ENCODE measurements at places on chromosomes 5 and 9.

- DNase-seq, result no peak
Measured at GRCh38 chr9:91065231-91066041, 263.8 kb downstream of the SYK start.

GRCh38 chr5:1937590-1937989 lies 54.9 kb upstream of the IRX4 start:
- DNase-seq, result no peak

DNA sequence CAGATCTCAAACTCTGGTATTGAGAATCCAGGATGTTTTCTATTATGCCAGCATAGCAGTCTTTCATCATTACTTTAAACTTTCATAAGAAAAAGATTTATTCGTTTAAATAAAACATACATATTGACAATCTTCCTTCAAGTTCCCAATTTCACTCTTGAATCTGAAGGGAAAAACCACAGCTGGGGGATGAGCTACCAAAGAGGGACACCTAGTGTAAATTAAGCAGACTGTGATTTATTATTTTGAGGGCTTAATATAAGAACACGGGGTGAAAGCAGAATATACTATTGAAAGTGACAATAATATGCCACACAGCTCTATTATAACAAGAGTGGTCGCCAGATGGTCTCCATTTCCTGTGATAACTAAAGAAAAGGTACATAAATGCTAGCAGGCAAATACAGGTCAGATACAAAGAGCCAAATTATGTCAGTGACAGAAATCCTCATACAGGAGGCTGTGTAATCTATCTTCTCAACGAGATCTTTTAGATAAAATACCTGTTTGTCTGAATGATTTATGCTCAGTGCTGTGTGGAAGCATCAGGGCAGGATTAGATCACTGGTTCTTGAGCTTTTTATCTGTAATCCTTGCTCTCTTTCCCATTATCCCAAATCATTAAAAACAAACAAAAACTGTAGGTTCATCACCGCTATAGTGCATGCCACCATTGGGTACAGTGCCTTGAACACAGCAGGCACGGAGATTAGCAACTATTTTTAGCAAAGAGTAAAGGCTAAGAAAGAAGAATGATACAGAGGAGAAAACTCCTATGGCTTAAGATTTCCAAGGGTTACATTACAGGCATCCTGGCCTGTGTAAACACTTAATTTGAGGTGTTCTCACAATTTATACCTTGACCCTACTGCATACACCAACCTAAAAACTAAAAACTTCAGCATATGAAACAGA lies 116.6 kb downstream of the DROSHA start:
- DNase-seq, result no peak

DNA sequence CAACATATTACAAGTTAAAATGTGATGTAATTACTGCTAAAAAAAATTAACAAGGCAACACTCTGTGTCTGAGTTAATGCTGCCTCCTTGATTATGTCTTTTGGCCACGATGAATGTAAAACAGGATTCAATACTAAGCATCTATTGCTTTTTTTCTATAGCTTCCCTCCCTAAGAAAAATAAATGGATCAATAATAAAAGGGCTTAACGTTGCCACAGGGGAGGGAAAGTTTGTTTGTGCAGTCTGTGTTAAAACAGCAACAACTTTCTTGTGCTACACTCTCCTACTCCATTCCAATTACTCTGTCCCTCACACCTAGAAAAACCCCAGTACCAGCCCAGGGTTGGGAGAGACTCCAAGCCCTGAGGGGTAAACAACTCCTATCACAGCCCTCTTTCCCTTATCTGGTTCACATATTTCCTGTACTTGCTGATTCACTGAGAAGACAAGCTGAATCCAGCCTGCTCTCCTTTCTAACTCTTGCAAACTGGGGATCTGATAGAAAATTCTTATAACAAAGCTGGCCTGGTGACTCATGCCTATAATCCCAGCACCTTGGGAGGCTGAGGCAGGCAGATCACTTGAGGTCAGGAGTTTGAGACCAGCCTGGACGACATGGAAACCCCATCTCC lies 44.8 kb downstream of the PTPN3 start:
- DNase-seq, result no peak

DNA sequence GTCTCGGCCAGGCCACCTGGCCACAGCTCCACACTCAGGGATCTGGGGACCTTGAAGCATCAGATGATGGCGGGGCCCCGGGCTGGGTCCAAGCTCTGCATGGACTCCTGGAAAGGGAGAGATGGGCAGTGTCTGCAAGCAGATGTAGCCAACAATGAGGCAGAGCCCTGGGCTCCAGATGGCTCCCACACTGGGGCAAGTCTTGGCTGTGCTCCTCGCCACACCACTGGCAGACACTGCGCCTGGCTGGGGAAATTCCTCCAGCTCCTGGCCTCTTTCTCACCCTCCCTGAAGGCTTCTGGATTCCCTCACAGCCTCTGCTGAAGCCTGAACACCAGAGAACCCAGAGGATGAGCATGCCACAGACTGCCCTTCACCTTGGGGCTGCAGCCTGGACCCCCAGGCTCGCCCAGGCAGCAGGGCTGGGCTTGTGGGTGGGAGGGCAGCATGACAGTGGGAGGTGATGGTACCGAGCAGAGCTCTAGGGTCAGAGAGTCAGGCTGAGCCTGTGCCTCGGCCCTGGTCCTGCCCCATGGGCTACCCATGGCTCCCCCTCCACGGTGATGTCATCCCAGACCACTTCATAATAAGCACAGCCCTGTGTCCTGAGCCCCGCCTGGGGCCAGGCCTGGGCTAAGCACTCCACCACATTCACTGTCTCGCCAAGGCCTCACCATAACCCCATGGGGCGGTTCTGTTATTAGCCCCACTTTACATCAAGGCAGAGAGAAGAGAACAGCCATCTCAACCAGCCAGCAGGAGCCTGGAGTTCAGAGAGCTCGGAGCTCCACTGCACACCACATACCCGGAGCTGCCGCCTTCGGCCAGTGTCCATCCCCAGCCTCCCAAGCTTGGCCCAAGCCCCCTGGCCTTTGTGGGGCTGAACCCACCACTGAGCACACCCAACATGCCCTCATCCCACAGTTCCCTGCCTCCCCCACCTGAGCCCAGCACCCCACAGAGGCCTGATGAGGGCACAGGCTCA lies 62.2 kb upstream of the ADAMTS2 start:
- DNase-seq, result no peak

DNA sequence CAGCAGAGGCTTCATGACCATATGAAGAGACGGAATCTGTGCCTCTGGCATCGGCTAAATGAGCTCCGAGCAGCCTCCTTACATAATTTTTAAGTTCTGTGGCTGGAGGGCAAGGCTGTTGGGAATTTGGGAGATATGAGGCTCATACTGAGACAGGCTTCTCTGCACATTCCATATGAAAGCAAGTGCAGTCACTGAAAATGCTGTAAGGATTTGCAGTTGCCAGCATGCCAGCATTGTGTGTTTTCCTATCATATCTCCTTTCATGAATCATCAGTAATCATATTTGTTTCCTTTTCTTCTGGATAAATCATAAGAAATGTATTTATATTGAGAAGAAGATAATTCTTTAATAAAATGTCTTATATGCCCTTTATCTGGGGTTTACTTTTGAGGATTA lies 775.4 kb downstream of the SEMA5A start:
- no peak for DNase-seq

- DNase-seq, result no peak
Measured at GRCh38 chr5:142308358-142308757, 16.5 kb downstream of the SPRY4 start.

DNA sequence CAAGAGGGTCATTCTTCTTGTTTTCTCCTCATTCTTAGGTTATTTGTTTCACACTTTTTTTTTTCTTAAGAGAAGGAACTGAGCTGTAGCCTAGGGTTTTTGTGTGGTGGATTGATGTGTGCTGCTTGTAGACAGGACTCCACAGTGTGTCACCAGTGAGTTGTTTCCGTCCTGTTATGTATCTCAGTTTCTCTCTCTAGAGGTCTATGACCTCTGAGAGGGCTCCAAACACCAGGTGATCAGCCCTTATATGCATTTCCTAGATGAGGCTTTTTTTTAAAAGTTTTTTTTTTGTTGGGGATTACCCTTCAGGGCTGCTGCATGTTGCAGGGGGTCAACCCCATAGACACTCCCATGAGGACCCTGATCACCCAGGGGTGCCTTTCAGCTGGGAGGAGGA lies 124.2 kb upstream of the MAST4 start:
- no peak for DNase-seq

DNA sequence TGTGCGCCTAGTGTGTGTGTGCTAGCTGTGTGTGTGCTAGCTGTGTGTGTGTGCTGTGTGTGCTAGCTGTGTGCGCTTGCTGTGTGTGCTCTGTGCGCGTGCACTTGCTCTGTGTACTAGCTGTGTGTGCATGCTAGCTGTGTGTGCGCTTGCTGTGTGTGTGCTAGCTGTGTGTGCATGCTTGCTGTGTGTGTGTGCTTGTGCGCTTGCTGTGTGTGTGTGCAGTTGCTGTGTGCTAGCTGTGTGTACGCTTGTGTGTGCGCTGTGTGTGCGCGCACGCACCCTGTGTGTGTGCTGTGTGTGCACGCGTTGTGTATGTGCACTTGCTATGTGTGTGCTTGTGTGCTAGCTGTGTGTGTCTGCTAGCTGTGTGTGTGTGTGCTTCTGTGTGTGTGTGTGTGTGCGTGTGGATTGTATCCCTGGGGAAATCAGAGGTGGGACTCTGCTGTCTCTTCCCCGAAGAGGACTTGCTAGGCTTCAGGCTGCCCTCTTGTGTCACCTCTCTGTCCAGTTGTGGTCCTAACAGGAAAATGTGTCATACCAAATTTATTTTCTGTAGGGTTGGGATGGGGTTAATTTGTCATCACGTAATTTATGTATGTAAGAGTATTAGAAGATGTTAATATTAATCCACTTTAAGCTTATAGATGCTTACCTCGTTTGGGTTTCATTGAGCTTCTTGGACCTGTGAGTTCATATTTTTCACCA lies 38.9 kb downstream of the TPPP start:
- DNase-seq, result no peak

DNA sequence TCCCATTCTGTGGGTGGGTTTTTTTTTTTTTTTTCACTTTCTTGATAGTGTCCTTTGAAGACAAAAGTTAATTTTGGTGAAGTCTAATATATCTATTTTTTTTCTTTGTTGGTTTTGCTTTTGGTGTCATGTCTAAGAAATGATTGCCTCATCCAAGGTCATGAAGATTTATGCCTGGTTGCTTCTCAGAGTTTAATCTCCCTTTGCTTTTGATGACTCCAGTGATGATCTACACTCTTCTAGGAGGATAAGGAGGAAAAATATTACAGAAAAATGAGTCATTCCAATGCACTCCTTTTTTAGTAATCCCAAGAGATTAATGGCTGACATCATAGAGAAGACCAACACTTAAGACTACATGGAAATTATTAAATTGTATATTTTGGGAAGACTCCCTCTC lies 79.7 kb upstream of the ICE1 start:
- no peak for DNase-seq

- DNase-seq, result no peak
Measured at GRCh38 chr5:158340608-158341007, 481.7 kb upstream of the CLINT1 start.

DNA sequence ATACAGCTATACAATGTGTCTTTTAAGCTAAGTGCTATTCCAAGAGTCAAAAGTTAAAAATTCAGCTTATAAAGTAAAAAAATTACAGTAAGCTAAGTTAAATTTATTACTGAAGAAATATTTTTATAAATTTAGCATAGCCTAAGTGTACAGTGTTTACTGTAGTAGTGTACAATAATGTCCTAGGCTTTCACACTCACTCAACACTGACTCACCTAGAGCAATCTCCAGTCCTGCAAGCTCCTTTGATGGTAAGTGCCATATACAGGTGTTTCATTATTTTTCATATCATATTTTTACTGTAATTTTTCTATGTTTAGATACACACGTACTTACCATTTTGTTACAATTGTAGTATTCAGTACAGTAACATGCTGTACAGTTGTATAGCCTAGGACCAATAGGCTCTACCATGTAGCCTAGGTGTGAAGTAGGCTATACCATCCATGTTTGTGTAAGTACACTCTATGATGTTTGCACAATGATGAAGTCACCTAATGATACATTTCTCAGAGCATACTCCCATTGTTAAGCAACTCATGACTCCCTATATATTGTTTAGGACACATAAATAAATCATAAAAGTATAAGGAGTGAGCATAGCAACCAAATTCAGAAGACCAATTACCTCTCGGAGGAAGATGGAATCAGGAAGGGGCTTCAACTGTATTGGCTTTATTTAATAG lies 165.1 kb upstream of the SLC30A5 start:
- no peak for DNase-seq

GRCh38 chr5:90830058-90830457 lies 271.5 kb downstream of the ADGRV1 start:
- no peak for DNase-seq

DNA sequence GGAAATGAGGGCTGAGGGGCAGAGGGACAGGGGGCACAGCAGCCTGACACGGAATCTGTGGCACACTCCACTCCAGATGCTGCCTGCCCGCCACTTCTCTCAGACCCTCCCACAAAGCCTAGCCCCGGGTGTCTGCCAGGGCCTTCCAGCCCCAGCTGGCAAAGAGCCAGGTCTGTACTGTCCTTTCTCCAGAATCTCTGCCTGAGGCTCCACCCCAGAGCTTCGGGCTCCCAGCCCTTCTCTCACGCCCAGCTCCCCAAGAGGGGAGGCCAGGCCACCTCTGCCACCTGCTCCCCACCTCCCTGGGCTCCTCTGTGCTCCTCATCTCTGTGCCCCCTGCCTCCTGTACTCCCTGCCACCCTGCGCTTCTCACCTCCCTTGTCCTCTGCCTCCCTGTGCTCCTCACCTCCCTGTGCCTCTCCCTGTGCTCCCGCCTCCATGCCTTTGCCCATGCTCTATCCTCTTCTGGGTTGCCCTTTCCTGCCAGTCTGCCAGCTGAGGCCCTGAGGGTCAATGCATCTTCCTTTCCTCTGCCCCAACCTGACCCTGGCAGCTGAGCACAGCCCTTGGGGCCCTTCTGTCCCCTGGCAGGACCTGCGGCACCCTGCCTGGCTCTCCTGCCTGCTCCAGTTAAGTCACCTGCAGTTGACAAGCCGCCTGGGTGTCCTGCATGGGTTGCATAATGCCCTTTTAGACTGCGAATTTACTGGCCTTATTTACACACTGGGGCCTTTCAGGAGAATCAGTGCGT lies 36.4 kb downstream of the RASGEF1C start:
- no peak for DNase-seq

GRCh38 chr9:93017621-93018020 lies 40.9 kb upstream of the SUSD3 start:
- DNase-seq, result no peak

DNA sequence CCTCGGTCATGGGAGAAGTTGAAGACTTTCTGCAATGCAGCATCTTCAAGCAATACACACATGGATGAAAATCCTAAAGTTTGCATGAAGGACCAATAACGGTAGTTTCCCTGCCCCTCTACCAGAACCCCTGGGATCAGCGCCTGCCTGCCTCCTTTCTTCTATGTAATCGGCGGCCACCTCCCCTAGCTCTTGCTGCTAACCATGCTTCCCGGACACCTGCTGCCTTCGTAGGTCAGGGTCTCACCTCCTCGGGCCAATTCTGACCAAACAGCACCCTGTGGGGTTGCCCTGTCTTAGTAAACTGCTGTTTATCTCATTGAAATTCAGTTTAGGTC lies 388 bp upstream of the MED10 start:
- DNase-seq, result no peak

- no peak for DNase-seq
Measured at GRCh38 chr9:126023962-126024361, 276.8 kb downstream of the PBX3 start.

GRCh38 chr9:113600023-113600823 lies 136.7 kb downstream of the RGS3 start:
- no peak for DNase-seq

- no peak for DNase-seq
Measured at GRCh38 chr9:133199648-133200321, 9.3 kb downstream of the OBP2B start.

- DNase-seq, result no peak
Measured at GRCh38 chr9:95815961-95816360, 59.5 kb upstream of the ERCC6L2 start.

All from bone marrow (tissue), 2 donors.